ENCODE measurements at places on chromosomes 1 and 21. TPM values are rescaled to one million over a fixed set of nuclear protein-coding genes. Genes with fewer than 3 reads are reported as not detected.

Gene KRTAP19-3
- polyA plus RNA-seq, result not detected

Gene KRTAP19-4
- not detected for polyA plus RNA-seq

Gene SLC44A5
- polyA plus RNA-seq, result 7.8 TPM

Gene NLRP3
- polyA plus RNA-seq, result 0.87 TPM

Gene MTF1
- polyA plus RNA-seq, result 7.4 TPM

Gene OR2L2
- 0.03 TPM for polyA plus RNA-seq

Gene SLAMF9
- 0.19 TPM for polyA plus RNA-seq

Gene HAO2
- not detected for polyA plus RNA-seq

Gene KPRP
- polyA plus RNA-seq, result not detected

Gene PEX19
- 52.1 TPM for polyA plus RNA-seq

Gene ITGB2
- polyA plus RNA-seq, result 0.77 TPM

Gene MAP1LC3C
- polyA plus RNA-seq, result 0.20 TPM

Gene DNAH14
- polyA plus RNA-seq, result 11.3 TPM

Gene CATSPERE
- polyA plus RNA-seq, result 0.54 TPM

Gene CEP350
- 4.2 TPM for polyA plus RNA-seq

Gene CFAP74
- polyA plus RNA-seq, result not detected

Gene PINK1
- polyA plus RNA-seq, result 24.4 TPM

Gene DYNLT5
- polyA plus RNA-seq, result not detected

Gene ANKRD34A
- polyA plus RNA-seq, result 3.6 TPM

All from SK-N-SH (cell line).